ENCODE measurements at places on chromosomes 12 and 14.

- DNase-seq = no peak
Measured at GRCh38 chr12:113305281-113305856, 29.5 kb downstream of the SLC8B1 start.

- no peak for DNase-seq
Measured at GRCh38 chr12:69476276-69477017, 6.3 kb downstream of the FRS2 start.

DNA sequence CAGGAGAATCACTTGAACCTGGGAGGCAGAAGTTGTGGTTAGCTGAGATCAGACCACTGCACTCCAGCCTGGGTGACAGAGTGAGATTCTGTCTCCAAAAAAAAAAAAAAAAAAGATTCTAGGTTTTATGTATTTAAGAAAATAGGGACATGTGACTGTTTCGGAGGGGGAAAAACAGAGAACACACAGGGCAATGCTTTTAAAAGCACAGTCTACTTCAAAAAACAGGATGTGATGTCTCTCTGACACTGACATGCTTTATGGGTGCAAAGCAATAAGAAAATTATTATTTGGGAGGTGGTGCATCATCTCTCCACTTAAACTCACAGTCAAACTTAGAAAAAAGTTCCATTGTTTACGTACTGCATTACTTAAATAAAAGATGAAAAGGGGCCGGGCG lies 28.7 kb downstream of the CLIP1 start:
- no peak for DNase-seq

DNA sequence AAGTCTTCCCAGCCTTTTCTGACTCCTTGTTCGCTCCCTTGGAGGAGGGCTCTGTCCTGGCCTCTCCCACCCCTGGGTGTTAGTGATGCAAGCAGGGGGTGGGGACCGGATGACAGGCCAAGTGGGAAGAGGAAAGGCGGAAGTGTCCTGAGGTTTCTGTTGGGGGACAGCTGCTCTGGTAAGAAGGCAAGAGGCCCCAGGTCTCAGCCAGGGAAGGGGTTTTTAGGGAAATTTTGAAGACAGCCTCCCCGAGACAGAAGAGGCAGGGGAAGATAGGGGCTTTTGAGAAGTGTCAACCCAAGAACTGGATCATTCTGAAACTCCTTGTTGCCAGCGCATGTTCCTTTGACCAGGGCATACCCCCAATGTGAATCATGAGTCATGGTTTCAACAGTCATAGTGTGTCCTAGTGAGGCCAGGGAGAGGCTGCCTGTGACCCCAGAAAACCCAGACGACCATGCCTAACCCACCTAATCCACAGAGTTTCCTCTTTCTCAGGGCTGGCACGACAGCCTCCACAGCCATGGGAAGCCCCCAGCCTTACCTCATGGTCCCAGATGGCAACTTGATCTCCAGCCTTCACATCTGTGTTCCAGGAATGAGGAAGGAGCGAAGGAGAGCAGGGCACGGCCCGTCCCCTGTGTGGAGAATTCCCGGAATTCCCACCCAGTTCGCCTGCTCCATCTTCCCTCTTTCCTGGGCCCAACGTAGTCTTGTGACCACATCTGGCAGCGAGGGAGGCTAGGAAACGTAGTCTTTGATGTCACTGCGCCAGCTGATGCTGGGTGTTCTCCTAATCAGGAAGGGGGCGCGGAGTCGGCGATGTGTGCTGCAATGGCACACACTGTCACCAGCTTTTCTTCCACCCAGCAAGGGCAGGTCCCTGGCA lies 4.9 kb upstream of the GPR132 start:
- DNase-seq = no peak

DNA sequence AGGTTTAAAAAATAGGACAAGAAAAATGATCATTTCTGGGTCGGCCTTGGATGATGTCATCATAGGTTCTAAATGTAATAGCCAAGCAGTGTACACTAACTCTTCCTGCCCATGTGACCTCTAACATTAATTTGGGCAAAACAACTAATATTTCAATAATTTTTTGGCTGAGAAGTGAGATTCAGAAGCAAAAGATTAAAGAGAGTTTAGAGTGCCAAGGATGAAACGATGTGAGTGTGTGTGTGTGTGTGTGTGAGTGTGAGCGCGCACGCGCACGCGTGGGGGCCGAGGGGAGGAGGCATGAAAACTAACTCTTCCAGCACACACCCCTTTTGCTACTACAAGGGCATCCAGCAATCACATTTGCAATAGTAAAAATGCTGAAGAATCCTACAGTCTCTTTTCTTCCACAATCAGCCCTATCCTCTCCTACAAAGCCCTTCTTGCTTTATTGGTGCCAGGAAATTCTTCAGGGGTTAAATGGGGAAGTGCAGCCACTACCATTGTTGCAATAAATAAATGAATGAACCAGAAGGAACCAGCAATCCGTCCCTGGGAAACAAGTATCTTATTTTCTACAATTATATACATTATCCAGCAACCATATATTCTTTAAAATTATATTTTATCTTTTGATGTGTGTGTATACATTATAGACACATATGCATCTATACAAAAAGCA lies 52.9 kb downstream of the PEBP1 start:
- no peak for DNase-seq

GRCh38 chr12:51871918-51872688 lies 15.8 kb upstream of the ANKRD33 start:
- DNase-seq = no peak
